ENCODE measurements at places on chromosomes 6 and 20.

DNA sequence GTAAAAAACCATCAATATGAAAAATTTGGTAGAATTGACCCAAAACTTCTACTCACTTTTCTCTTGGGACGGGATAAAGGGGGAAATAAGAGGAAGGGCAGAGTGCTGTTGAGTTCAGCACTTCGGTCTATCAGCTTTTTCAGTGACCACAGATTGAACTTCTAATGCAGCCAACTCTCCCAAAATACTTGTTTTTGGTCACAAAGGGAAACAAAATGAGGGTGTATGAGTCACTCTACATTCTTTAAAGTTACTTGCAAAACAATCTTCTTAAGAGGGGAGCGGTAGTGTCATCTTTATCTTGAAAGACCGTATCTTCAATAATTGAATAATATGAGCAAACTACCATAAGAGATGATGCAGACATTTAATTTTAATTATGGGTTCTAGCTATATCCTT, 661.3 kb downstream of the CD109 start:
- DNase-seq: no peak

DNA sequence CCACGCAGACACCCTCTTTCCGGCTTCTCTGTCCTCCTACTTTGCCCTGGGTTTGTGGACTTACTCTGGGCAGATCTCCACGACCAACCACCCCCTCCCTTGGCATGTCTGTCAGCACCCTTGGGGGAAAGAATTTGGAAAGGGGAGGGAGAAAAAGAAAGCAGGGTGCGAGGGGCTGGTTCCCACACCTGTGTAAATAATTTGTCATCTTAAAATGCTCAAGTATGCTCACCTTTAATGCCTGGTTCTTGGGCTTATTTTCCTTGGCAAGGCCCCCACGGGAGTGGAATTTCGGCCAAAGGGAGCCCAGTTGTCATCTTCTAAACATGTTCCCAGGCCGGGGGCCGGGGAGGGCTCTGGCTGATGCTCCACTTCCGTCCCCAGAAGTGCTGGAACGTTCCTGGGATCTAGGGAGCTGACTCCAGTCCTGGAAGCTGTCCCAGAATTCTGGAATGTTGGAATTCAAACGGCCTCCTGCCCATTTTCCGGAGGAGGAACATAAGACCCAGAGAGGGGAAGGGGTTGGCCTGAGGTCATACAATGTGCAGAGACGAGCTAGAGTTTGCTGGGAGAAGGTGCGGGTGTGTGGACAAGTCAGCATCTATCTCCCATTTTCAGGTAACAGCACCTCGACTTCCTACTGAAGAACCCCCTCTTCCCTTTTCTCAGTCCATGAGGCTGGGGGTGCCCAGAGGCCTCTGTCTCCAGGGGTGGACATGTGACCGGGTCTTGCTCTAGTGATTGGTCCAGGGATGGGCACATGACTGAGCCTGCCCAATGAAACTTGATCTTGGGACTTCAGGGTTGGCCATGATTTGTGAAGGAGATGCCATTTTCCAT, 122.3 kb downstream of the CEBPB start:
- DNase-seq: no peak

DNA sequence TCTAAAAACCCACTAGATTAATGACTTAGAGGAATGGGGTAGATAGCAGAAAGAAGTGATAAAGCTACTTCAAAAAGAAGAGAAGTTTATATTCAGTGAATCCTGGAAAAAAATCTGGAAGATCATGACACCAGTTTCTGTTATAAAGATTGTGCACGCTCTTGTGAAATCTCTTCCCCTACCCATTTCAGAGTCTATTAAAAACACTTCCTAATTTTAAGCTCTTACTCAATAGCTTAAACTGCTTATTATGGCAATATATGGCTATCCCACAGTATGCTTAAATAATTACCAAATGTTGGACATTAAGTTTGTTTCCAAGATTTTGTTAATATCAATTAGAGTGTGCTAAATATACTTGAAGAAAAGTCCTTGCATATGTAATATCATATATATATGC, 585.3 kb upstream of the MAN1A1 start:
- DNase-seq: no peak

- no peak for DNase-seq
These were observed 278.8 kb downstream of the CD83 start for GRCh38 chr6:14396392-14396791.

DNA sequence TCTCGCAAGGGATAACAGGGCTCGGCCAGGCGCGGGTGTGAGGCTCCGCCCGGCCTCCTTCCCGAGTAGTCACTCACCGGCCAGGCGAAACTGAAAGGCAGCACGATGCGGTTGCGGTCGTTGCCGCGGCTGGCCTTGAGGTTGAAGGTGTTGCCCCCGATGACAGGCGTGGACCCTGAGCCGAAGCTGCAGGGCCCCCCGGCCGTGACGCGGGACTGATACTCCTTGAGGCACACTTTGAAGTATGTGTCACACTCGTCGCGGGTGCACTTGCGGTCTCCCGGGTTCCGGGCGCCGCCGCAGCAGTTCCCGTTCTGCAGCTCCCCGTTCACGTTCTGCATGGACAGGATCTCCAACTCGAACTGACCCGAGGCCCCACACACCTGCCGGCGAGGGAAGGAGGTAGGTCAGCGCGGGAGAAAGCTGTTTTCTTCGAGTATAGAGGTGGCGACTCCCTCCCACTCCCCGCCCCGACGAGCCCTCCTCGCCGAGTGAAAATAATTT, 1.1 kb downstream of the JAG1 start:
- DNase-seq: peak; percentile 45

Data from A673 (cell line).